ENCODE measurements at places on chromosomes 4 and X. TPM values are rescaled to one million over a fixed set of nuclear protein-coding genes. Genes with fewer than 3 reads are reported as not detected.

- H3K27ac ChIP-seq = no peak overlapping the region
- H3K4me1 ChIP-seq = no peaks in the 10 kb centered on the region
- no peak overlapping the region for H3K4me3 ChIP-seq
- DNase-seq = no peak
- no peaks in the 10 kb centered on the region for H3K36me3 ChIP-seq
- H3K27me3 ChIP-seq = no peaks in the 10 kb centered on the region
These were observed 83.3 kb downstream of the AKAP4 start for GRCh38 chrX:50117476-50117875.

- no peaks in the 10 kb centered on the region for H3K4me1 ChIP-seq
- H3K27ac ChIP-seq = no peak overlapping the region
- no peaks in the 10 kb centered on the region for H3K27me3 ChIP-seq
- no peaks in the 10 kb centered on the region for H3K36me3 ChIP-seq
- DNase-seq = no peak
These were observed 427.5 kb downstream of the BCOR start for GRCh38 chrX:39670281-39670680.

- no peak overlapping the region for H3K4me3 ChIP-seq
- H3K4me1 ChIP-seq = peaks cover 9% of the 10 kb centered on the region
- no peaks in the 10 kb centered on the region for H3K27me3 ChIP-seq
- H3K36me3 ChIP-seq = no peaks in the 10 kb centered on the region
- DNase-seq = peak; percentile 31
These were observed 6.2 kb upstream of the ZCCHC13 start for GRCh38 chrX:74297766-74298165.

The CXCL13 gene
- 3.0 TPM for total RNA-seq

DNA sequence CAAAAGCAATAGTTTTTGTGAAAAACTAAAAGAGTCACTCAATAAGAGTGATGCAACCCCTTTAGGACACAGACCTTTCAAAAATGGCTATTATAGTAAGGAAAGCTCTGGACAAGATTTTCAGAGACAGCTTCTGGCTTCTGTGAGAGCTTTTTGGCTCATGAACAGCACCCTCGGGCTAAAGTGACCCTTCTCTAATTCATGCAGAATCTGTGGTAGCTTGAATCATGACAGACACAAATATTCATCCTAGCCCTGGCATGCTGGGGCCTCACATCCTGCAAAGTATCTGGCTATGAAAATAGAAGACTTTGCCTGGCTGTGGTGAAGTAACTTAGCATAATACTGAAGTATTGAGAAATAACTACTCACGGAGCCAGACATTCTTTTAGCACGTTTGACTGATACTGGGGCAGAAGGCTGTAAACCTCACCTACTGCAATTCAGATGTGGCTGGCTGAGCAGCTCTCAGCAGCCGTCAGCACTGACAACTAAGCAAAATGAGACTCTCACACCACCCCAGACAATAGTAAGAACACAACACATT is 327.3 kb downstream of the MAPK10 start:
- no peaks in the 10 kb centered on the region for H3K4me1 ChIP-seq
- peaks cover 2% of the 10 kb centered on the region for H3K27me3 ChIP-seq
- no peak for DNase-seq
- H3K4me3 ChIP-seq = no peak overlapping the region

DNA sequence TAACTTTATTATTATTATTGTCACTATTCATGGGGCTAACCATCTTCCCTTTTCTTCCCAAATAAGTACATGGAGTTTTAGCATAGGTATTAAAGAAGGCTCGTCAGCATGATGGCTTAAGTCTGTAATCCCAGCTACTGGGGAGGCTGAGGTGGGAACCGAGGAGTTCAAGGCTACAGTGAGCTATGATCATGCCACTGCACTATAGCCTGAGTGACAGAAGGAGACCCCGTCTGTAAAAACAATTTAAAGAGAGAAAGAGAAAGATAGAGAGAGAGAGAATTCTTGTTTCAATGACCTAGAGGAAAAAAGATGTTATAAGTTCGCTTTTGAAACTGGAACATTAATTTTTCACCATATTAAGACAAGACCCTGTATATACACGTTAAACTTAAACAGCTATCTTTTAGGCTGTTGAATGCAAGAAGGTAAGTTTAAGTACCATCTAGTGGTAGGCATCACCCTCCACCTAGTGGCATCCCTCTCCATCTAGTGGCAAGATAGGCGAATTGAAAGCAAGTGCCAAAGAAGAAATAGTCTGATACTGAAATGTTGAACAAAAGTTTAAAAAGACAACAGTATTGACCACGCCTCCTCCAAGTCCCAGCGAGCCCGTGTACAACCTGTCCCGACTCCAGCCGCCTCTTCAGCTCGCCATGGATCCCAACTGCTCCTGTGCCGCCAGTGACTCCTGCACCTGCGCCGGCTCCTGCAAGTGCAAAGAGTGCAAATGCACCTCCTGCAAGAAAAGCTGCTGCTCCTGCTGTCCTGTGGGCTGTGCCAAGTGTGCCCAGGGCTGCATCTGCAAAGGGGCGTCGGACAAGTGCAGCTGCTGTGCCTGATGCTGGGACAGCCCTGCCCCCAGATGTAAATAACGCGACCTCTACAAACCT is 26.0 kb upstream of the YTHDC1 start:
- H3K4me3 ChIP-seq = peak overlapping the region; percentile 51
- H3K36me3 ChIP-seq = no peaks in the 10 kb centered on the region

DNA sequence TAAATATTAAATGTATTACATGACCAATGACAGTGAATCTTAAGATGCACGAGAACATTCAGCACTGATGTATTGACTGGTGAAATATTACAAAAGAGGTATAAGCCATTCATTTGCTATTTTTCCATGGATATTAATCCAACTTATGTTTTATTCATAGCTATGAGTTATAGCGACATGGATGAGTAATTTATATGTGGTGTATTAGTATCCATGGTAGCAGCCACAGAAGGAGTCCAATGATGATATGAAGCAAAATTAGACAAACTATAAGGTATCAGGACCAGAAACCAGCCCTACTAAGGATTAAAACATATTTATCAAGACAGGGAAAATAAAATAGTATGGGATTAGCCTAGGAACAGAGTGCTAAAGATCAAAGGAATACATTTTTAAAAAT is 50.7 kb downstream of the THAP9 start:
- no peak overlapping the region for H3K4me3 ChIP-seq
- H3K27ac ChIP-seq = no peak overlapping the region
- DNase-seq = no peak
- H3K27me3 ChIP-seq = no peaks in the 10 kb centered on the region

DNA sequence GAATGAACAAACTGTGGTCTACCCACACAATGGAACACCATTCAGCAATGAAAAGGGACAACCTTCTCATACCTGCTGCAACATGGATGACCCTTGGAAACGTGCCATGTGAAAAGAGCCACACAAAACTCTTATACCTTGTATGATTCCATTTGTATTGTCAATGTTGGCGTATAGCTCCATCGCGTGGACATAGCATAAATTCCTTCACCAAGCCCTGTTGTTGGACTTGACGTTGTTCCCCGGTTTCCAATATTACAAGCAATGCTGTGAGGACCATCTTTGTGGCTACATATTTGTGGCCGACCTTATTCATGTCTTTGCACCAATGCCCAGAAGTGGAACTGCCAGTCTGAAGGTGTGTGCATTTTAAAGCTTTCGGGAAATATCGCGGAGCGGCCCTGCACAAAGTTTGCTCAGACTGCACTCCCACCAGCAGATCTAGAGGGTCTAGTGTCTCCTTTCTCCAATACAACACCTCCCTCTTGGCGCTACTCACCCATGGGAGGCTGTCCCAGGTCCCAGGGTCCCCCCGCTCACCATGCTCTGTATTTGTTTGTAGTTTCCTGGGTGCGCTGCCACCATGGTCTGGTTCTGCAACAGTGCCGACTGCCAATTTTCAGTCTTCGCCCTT is at the start of gene CLDN34:
CLDN34 (plus strand) TSS at position 584 of the 634 bp plus-strand sequence; CDS start at position 584, 0 bp downstream.
- DNase-seq = no peak
- H3K27me3 ChIP-seq = peaks cover 4% of the 10 kb centered on the region
- no peak within 1 kb of the TSS for H3K27ac ChIP-seq
- no peaks in the 10 kb centered on the region for H3K36me3 ChIP-seq

DNA sequence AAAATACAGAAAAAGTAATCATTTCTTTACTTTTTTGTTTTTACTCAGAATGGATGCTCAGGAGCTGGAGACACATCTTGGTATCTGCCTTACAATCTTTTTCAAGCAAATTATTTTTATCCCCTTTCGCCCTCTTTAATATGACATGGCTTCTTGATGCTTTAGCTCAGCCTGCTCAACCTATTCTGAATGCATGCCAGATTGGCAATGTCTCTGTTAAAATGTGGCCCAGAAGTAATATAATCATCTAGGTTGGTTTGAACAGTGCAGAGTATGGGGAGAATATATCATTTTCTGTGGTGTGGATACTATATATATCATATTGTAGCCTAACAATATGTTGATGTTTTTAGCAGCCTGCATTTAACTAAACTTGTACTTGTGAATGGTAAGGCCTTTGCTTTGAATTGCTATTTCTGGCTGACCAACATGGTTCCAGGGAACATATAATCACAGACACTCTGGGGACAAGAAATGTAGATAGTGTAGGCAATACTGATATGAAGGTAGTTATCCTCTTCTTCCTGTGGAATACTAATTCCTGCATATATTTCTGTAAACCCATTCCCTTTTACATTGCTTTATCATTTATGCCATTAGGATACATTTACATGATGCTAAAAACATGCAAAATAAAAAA is 282.7 kb downstream of the PPP3CA start:
- no peak overlapping the region for H3K4me3 ChIP-seq
- H3K36me3 ChIP-seq = peaks cover 8% of the 10 kb centered on the region
- H3K27me3 ChIP-seq = no peaks in the 10 kb centered on the region
- H3K4me1 ChIP-seq = no peaks in the 10 kb centered on the region
- no peak for DNase-seq

GRCh38 chrX:142998447-142999198 is 27.1 kb upstream of the SPANXN4 start:
- no peak for DNase-seq
- H3K27ac ChIP-seq = no peak overlapping the region
- no peaks in the 10 kb centered on the region for H3K36me3 ChIP-seq
- H3K4me1 ChIP-seq = no peaks in the 10 kb centered on the region

The SLC2A9 gene
- total RNA-seq = 0.65 TPM

DNA sequence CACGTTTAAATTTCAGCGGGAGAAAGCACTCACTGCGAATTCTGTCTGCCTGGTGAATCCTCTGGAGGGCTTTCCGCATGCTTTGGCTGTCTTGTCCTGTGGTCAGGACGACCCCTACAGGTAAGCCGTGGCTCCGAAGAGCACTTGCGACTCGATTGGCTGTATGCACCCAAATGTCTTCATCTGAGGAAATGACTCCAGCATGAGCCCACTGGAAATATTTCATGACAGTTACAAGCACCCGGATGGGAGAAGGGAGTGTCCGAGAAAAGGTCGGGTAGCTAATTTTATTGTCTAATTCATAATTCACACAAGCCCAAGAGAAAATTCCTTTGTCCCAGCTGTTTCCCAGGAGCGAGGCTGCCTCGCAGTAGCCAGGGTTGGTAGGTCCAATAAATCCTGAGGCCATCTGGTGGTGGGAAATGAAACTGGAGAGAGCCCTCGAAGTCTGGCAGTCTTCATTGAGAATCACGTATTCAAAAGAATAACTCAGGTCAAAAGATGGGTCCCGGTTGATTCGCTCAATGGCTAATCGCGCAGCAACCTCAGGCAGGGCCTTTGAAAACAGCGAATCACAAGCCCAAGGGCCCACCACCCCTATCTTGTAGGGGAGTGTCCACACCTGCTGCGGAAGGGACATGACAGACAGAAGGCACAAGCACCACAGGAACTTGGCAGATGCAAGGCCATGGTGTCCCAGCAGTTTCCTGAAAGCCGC is 6.6 kb downstream of the GUCY2F start:
- no peak overlapping the region for H3K27ac ChIP-seq
- peaks cover 6% of the 10 kb centered on the region for H3K4me1 ChIP-seq

Measured in activated CD4-positive, alpha-beta memory T cell treated with anti-CD3 and anti-CD28 coated beads for 36 hours (primary cell).